ENCODE measurements at places on chromosomes 1 and 21.

- DNase-seq: no peak
Measured at GRCh38 chr1:108610073-108610472, 50.2 kb downstream of the EEIG2 start.

DNA sequence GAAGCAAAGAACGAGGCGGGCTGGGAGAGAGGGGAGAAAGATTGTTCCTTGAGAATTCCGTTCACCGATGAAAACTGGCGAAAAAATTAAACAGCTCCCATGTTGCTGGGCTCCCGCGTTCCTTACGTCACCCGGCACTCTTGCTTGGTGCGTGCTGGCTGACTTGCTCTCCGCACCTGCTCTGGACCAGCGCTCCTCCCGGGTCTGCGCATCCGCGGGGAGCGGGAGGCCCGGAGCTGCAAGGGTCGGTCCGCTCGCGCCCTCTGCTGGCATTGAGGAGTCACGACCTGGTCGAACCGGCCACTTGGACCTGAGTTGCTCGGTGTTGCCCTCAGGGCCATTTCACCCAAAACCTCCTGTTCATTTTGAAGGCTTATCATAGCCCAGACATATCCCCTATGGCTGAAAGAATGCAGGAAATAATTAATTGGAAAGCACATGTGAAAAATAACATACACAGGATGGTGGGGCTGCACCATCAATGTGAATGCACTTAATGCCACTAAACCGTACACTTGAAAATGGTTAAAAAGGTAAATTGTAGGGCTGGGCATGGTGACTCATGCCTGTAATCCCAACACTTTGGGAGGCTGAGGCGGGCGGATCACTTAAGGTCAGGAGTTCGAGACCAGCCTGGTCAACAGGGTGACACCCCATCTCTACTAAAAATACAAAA is 98.9 kb upstream of the BACE2 start:
- DNase-seq: peak; percentile 43

GRCh38 chr1:85022700-85023099 is 25.6 kb downstream of the MCOLN3 start:
- DNase-seq: no peak

DNA sequence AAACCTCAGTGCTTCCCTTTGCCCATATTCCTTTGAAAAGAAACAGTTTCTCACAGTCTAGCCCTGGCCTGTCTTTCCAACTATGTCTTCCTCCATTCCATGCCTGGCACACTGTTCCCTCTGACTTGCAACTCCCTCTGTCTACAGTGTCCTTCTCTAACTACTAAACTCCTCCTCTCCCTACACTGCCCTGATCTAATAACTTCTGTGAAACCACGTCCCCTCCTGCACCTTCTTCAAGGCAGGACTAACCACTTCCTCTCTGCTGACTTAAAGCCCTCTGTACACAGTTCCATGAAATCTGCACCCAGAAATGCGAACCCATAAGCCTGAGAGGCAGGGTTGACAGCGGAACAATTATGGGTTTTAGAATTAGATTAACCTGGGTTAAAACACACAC is 62.2 kb upstream of the ATP1B1 start:
- DNase-seq: peak; percentile 71

DNA sequence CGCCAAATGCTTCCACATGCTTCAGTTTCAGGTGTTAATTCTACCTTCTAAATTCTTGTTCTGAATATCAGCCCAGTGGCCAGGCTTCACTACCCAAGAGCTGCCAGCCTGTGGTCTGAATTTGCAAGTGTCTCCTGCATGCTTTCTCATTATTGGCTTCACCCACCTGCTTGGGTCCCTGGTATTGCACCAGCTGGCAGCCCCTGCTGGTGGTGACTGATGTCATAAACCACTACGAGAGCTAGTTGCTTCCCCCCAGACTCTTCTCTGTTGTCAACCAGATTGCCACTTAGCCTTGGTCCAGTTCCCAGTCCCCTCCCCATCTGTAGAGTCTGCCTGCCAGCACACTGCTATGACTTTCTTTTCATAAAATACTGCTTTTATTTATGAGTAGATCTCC is 197.7 kb upstream of the DUSP10 start:
- peak; percentile 52 for DNase-seq

DNA sequence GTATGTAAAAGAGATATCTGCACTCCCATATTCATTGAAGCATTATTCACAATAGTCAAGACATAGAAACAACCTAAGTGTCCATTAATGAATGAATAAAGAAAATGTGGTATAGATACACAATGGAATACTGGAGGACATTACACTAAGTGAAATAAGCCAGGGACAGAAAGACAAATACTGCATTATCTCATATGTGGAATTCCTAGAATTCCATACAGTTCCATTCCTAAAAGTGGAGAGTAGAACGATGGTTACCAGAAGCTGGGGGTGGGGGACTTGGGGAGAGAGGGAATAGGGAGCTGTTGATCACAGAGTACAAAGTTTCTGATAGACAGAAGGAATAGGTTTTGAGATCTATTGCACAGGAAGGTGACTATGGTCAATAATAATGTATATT is 7.4 kb downstream of the TMED5 start:
- no peak for DNase-seq

DNA sequence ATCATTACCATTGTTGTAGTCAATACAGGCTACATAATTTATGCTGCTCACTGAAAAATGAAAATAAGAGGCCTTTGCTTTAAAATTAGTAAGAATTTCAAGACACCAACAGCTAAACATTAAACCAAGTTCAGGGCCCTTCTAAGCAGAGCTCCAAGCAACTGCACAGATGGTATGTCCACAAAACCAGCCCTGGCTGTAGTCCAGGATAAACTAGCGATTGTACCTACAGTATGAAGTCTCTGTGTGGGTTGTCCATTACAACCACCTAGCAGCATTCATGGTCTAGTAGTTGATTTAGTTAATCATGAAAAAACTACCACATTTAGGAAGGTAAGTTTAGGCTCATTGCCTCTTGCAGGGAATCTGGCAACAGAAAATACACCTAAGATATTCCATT is 35.3 kb downstream of the CLCA4 start:
- no peak for DNase-seq

DNA sequence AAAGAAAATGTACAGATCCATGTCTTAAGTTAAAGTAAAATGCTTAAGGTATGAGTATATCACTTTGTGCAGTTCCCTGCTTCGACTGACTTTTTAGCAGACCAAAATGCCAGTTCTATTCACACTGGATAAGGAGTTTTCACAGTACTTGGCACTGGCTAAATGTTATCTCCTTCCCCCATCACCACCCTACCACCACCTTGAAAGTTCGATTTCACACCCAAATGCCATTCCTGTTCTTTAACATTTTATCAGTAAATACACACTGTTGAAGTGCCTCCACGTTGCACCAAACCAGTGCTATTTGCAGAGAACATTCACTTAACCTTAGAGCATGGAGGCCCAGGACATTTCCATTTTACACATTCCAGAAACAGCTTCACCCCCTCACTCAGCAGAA is 100.0 kb downstream of the URB2 start:
- no peak for DNase-seq

DNA sequence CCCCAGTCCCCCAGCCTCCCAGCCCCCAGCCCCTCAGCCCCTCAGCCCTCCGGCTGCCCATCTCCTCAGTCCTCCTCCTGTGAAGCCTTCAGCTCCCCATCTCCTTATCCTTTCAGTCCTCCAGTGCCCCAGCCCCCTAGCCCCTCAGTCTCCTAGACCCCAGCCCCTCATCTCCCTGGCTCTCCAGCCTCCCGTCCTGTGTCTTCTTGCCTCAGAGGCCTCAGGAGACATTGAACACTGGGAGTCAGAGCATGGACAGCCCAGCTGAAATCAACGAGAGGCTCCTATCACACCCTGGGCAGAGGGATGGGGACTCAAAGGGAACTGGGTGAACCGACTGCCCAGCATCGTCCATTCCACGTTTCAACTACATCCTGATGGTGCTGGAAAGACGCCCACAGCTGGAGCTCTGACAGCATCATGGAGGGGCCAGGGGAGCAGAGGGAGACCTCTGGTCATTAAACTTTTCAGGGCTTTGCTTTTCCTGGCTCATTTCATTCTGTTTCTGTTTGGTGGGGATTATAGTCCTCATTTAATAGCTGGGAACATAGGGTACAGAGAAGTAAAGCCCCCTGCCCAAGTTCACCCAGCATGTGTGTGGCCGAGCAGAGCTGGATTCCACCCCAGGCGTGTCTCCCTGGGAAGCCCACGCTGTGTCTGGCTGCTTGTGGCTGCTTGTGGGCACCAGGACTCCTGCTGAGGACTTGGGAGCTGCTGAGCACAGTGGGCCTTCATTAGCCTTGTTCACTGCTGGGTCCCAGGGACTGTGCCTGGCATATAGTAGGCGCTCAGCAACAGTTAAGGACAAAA is 396.7 kb downstream of the PTPRU start:
- no peak for DNase-seq

DNA sequence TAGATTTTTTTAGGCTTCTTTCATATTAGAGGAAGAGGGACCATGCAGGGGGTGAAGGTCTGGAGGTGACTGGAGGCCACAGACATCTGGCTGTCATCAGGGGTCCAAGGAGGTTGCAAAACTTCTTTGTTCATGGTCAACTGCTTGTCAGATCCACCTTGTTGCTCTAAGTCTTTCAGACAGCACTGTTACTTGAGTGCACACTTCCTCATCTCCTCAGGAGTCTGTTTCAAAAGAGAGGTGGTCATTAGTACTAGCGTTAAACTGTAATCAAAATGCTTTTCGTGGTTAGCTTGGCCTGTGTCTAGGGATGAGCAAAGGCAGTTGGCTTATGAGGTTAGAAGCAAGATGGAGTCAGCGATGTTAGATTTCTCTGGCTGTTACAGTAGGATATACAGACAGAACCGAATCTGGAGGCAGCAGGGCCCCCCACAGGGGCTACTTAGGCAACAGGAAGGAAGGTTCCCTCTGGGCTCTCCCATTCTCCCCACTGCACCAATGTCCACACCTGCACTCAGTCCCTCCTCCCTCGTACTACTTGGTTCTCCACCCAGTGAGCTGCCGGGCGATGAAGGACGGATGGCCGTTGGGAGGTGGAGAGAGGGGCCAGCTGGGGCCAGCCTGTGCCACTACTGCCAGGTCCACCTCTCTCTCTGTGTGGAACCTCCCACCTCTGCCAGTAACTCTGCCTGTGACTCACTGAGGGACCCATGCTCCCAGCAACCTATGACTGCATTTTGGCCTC is 57.2 kb downstream of the TOR1AIP2 start:
- no peak for DNase-seq

GRCh38 chr1:244218220-244218619 is 167.1 kb downstream of the ZBTB18 start:
- no peak for DNase-seq

- DNase-seq: no peak
Measured at GRCh38 chr1:18886003-18886335, 16.4 kb downstream of the ALDH4A1 start.

- no peak for DNase-seq
Measured at GRCh38 chr21:16022116-16022515, 292.3 kb downstream of the USP25 start.

GRCh38 chr1:7313826-7314225 is 457.3 kb upstream of the VAMP3 start:
- DNase-seq: no peak

GRCh38 chr21:43825936-43826622 is 36.7 kb downstream of the RRP1 start:
- no peak for DNase-seq

DNA sequence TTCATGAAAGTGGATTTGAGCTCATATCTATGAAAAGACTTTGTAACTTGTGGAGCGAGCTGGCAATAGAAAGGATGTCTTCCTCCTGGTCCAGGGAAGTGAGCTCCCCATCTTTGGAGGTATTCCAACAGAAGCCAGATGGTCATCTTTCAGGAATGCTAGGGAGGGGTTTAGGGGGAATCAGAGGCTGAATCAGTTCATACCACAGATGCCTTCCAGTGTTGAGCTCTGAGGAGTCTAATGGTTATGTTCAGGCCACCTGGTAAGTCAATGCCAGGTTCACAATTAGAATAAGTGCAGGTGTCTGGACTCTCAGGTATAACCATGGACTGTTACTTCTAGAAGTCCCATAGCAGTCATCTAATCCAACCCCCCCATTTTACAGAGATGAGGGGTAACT is 119.1 kb downstream of the ACTL8 start:
- DNase-seq: no peak

DNA sequence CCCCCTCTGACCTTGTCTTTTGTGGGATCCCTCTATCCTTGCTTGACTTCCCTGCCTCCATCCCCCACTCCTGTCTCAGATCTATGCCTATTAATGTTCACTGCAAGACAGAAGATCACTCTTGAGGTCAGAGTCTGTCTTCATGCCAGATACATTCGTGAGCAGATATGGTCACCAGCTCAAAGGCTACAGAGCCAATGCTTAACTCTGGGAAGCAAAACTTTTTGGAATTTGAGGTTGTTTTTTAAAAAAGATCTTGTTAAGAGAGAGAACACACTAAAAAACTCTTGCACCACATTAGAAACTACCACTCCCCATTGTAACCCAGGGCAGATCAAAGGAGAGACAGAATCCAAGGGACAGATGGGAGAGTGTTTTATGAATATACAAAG is 17.1 kb upstream of the A3GALT2 start:
- no peak for DNase-seq

DNA sequence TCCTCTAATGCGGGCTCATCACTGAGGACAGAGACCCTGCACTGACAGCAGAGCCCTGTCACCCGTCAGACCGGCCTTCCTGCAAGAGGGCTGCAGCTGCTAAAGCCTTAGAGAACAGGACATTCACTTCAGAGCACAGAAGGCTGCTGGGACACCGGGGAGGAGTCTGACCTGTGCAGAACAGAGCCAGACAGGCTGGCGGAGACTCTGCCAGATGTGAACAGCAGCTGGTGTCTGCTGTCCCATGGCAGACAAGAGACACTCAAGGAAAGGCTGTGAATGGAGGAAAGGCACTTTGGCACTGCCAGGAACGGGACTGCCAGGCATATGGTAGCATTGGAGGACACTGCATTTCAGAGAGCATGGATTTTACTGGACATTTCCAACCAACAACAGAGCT is 21.4 kb downstream of the MRAP start:
- no peak for DNase-seq

DNA sequence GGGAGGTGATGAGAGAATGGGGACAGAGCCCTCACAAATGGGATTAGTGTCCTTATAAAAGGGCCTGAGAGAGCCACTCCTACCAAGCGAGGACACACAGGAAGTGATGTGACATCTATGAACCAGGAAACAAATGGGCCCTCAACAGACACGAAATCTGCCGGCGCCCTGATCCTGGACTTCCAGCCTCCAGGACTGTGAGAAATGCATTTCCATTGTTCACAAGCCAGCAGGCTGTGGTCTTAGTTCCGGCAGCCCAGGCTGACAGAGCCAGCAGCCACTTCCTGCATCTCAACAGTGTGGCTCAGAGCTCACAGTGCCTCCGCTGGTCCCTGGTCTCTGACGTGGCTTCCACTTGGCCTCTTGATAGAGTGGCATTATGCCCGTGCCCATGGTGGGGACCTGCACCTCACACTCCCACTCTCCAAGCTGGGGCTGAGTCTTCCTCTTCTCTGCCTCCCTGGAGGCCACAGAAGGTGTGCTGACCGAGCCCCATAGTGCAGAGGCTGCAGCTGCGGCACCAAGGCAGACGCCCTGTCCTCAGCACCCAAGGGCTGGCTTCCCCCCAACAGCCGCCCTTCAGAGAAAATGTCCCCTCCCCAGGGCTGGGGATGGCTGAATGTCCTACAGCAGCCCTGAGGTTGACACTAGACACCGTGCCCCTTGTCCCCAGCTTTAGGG is 44.9 kb downstream of the ACOT7 start:
- DNase-seq: peak; percentile 71

Measured in CD4-positive, alpha-beta T cell treated with Interferon alpha-2 for 1 hour (primary cell).